ENCODE measurements at places on chromosomes 4 and X.

- DNase-seq, result no peak
These were observed 77.2 kb upstream of the SLC34A2 start for GRCh38 chr4:25578432-25578831.

GRCh38 chrX:42992199-42992943 lies 214.4 kb upstream of the PPP1R2C start:
- no peak for DNase-seq

DNA sequence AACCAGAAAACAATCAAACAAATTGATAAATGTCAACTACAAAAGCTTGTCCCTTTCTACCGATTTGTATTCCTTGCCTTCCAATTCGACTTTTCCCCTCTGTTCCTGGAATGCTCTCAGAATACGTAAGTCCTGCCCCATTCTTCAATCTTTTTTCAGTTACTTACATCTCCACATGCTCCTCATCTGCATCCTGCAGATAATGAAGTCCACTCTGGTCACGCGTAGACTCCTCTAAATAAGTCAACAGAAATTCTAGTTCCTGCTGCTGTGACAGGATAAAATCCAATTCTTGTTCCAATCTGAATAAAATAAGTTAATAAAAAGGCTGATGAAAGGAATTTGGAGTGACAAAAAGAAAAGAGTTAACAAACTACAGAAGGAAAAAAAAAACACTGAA lies 34.4 kb upstream of the RBM41 start:
- DNase-seq, result no peak

GRCh38 chr4:5996641-5997040 lies 21.6 kb downstream of the C4orf50 start:
- no peak for DNase-seq

GRCh38 chr4:113899271-113900070 lies 80.0 kb downstream of the ARSJ start:
- DNase-seq, result no peak

DNA sequence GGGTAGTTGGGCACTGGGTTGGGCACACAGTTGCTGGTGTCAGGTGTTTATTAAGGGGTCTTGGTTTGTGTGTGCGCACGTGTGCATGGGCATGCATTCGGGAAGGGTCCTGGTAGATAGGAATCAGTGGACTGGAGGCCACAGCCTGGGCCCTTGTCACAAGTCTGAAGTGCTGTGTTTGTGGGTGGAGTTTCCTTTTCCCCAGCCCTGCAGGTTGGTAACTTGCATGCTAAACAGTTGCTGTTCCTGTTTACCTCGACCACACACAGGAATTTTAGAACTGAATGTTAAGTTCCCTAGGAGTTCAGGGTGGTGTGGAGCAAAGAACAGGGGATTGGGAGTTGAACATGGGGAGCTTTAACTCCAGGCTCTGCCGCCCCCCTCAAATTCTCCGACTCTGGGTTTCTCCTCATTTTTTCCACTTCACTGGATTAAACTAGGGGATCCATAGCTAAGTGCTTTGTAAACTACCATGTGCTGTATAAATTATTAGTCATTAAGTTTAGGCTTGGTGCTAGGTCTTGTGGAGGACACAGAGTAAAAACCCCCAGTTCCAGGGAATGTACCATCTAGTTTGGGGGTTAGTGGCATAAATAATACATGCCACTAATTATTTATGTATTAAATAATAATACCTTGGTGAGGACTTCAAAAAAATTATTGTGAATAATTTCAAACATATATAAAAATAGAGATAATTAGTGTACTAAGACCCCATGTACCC lies 49.0 kb downstream of the STARD8 start:
- DNase-seq, result no peak

- DNase-seq, result no peak
These were observed 78.1 kb upstream of the PAGE3 start for GRCh38 chrX:55342533-55343501.

DNA sequence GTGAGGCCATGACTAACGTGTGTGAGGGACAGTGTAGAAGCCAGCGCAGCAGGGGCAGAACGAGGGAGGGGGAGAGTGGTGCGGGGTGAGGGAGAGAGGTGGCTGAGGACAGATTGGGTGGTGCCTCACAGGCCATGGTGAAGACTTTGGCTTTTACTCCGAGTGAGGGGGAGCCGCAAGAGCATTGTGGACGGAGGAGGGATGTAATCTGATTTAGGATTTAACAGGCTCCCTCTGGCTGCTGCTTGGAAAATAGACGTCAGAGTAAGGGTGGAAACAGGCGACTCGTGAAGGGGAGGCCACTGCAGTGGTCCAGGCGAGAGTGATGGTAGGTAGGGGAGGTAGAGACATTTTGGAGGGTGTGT lies 13.0 kb downstream of the PPP1R3F start:
- no peak for DNase-seq

DNA sequence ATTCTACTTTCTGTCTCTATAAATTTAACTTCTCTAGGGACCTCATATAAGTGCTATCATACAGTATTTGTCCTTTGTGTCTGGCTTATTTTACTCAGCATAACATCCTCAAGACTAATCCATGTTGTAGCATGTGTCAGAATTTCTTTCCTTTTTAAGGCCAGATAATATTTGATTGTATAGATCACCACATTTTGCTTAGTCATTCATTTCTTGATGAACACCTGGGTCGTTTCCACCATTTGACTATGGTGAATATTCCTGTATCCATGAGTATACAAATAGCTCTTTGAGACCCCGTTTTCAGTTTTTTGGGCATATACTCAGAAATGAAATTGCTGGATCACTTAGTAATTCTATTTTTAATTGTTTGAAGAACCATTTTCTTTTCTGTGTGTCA lies 12.0 kb downstream of the CNGA2 start:
- DNase-seq, result no peak

DNA sequence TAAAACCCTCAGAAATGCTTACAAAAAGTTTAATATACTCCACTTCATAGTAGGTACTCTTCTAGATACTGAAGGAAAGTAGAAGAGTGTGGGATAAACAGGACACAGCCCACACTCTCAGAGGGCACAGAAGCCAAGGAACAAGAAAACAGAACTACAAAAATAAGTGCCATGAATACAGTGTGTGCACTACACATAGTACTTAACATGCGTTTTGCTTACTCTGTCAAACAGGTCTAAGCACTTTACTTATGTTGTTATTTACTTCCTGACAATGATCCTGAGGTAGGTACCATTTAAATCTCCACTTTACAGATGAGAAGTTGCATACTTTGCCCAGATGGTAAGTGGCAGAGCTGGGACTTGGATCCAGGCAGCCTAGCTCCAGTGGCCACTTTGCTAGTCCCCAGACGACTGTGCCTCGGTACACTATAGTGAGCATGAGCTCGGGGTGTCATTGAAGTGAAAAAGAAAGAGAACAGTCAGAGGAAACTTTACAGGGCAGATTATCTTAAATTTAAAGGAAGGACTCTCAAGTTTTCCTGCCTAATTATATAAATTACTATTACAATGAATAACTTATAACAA lies 120.3 kb downstream of the BANK1 start:
- DNase-seq, result no peak

DNA sequence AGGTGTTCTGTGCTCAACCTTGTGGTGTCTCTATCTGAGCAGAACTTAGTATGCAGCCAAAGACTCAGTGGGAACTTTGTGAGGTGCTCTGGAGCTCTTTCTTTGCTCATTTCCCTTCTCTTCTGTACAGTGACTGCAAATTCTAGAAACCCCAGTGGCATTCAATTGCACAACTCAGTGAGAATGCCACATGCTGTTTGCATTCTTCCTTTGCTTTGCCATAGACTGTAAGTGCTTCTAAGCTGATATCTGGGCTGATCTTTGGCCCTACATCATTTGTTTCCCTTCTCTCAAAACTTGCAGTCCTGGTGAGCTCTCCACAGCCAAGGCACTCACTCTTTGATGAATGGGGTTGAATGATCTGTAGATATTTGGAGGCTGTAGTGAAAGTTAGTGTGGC lies 7.0 kb downstream of the PNMA3 start:
- DNase-seq, result no peak
